Fibroblast of villous mesenchyme (primary cell): ENCODE measurements at places on chromosomes 5 and 9. TPM values are rescaled to one million over a fixed set of nuclear protein-coding genes. Genes with fewer than 3 reads are reported as not detected.

POU5F2 gene
- 1.3 and 2.2 TPM in 2 replicates for total RNA-seq

PIP5KL1 gene
- total RNA-seq = 2.6 and 3.5 TPM in 2 replicates

RNF224 gene
- not detected in 2 replicates for total RNA-seq

BHMT gene
- total RNA-seq = under 0.01 and 0.86 TPM in 2 replicates

CDC20B gene
- not detected in 2 replicates for total RNA-seq

EIF4E1B gene
- not detected in 2 replicates for total RNA-seq

CEL gene
- total RNA-seq = under 0.01 TPM in 2 replicates

ANKRD31 gene
- total RNA-seq = under 0.01 and 0.32 TPM in 2 replicates

ZFP2 gene
- total RNA-seq = under 0.01 and 0.86 TPM in 2 replicates

ZDHHC11B gene
- total RNA-seq = not detected in 2 replicates

PCDHB10 gene
- total RNA-seq = under 0.01 and 0.32 TPM in 2 replicates

NR5A1 gene
- total RNA-seq = not detected in 2 replicates

SEMA5A gene
- 72.5 and 74.7 TPM in 2 replicates for total RNA-seq

ZNF79 gene
- total RNA-seq = 10.6 and 12.5 TPM in 2 replicates

NR2F1-AS1 gene
- total RNA-seq = 27.6 and 30.3 TPM in 2 replicates

NPR3 gene
- total RNA-seq = 2.9 and 6.5 TPM in 2 replicates

IFNA2 gene
- total RNA-seq = not detected in 2 replicates

POC5 gene
- total RNA-seq = 10.6 and 15.5 TPM in 2 replicates

PCDHB15 gene
- under 0.01 TPM in 2 replicates for total RNA-seq

PARP8 gene
- total RNA-seq = 11.3 and 12.5 TPM in 2 replicates

SPATA31C1 gene
- total RNA-seq = not detected in 2 replicates

LCP2 gene
- total RNA-seq = not detected in 2 replicates

PCDHGA11 gene
- 11.0 and 15.5 TPM in 2 replicates for total RNA-seq

ENC1 gene
- total RNA-seq = 50.3 and 72.1 TPM in 2 replicates

NIM1K gene
- total RNA-seq = under 0.01 and 0.43 TPM in 2 replicates

C1QTNF3 gene
- total RNA-seq = 0.86 and 1.9 TPM in 2 replicates

GDA gene
- total RNA-seq = 0.97 and 4.3 TPM in 2 replicates

GTF3C5 gene
- total RNA-seq = 30.7 and 32.2 TPM in 2 replicates

CARD6 gene
- total RNA-seq = 8.7 and 11.7 TPM in 2 replicates

SLC6A19 gene
- total RNA-seq = not detected in 2 replicates

RELL2 gene
- total RNA-seq = 4.7 and 8.4 TPM in 2 replicates

DBH gene
- not detected in 2 replicates for total RNA-seq

NDST1 gene
- total RNA-seq = 87.2 and 89.5 TPM in 2 replicates

CAAP1 gene
- total RNA-seq = 17.4 and 29.4 TPM in 2 replicates

FAM219A gene
- 9.3 and 9.9 TPM in 2 replicates for total RNA-seq

WNT8A gene
- total RNA-seq = not detected in 2 replicates

AUH gene
- total RNA-seq = 13.2 and 13.4 TPM in 2 replicates

FST gene
- total RNA-seq = 29.8 and 52.5 TPM in 2 replicates

SLC45A2 gene
- total RNA-seq = under 0.01 TPM in 1 of 2 replicates, not detected in the other

ARHGEF28 gene
- total RNA-seq = 34.1 and 40.2 TPM in 2 replicates
